ENCODE measurements at places on chromosomes 7 and 10.

- DNase-seq: no peak
Measured at GRCh38 chr7:2006921-2007381, 225.8 kb downstream of the MAD1L1 start.

DNA sequence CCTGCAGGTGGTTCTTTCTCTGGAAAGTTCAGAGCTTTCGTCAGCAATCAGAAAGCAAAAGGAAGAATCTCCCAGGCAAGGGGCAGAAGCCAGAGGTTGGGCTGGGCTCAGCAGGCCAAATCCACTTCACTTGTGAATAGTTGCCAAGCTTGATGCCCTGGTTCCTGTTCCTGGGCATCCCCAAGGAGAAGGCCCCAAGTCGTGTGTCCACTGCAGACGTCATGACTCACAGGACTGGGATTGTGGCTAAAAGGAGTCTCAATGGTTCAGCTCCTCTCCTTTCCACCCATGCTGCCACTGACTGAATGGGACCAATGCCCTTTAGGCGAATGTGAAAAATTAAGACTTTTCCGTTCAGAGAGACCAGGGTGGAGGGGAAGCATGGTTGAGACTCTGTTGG is 38.6 kb upstream of the TRIM8 start:
- DNase-seq: no peak

DNA sequence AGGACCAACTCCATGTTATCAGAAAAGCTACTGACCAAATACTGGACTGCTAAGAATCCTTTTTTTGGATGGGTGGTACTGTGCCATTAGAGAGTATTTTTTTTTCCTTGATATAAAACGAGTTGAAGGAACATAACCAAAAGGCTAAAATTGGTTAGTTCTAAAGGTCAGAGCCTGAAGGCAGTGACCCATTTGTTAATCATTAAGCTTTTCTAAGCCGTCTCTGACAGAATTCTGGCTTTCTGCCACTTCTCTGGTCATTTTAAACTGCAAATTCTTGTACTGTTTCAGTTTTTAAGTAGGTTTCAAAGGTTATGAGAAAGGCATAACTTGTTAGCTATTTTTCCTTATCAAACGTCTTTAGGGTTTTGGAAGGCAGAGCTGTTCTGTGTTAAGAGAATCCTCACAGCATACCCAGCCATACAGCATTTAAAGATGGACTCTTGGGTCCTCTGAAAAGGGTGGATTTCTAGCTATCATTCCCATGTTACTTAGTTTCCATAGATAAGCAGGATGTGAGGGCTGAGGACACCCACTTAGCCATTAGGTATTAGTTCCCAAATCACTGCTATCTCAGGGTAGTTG is 196.8 kb downstream of the RNLS start:
- DNase-seq: no peak

- DNase-seq: peak; percentile 82
Measured at GRCh38 chr7:140375892-140376730, 22.2 kb downstream of the SLC37A3 start.

DNA sequence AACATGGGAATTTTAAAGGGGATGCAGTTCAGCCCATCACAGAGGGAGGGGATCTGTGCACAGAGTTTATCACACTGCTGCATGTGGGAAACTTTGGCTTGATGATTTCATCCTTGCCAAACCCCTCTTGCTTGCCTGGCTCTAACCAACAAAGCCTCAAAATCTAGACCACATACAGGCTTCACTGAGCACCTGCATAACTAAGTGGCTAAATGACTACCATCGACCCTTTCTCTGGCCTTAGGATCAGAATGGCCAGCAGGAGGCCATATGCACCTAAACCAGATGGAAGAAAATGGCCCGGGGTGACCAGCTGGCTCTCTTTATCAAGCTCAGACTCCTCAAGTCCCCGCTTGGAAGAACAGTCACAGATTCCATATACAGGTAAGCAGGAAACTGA is 15.6 kb upstream of the ZNF25 start:
- no peak for DNase-seq

GRCh38 chr10:98246911-98247805 is 20.8 kb downstream of the LOXL4 start:
- no peak for DNase-seq

- no peak for DNase-seq
Measured at GRCh38 chr7:148422030-148422429, 168.5 kb upstream of the C7orf33 start.
